ENCODE measurements at places on chromosomes 11 and 22.

DNA sequence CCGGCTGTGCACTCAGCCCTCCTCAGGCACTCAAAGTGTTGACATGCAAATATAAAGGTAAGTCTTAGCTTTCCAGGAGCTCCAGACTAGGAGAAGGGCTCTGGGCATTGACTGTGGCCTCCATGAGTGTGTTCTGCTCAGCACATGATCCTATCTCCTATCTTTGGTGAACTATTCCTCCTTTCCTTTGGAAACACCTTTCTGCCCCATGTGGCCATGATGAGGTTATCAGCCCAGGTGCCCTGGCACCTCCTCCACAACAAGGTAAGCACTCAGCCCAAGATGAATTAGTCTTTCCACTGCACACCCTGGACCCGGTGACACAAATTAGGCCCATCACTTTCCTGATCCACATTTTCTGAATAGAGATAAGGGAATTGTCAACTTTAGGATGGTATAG is 37.9 kb upstream of the LMO1 start:
- DNase-seq: no peak

DNA sequence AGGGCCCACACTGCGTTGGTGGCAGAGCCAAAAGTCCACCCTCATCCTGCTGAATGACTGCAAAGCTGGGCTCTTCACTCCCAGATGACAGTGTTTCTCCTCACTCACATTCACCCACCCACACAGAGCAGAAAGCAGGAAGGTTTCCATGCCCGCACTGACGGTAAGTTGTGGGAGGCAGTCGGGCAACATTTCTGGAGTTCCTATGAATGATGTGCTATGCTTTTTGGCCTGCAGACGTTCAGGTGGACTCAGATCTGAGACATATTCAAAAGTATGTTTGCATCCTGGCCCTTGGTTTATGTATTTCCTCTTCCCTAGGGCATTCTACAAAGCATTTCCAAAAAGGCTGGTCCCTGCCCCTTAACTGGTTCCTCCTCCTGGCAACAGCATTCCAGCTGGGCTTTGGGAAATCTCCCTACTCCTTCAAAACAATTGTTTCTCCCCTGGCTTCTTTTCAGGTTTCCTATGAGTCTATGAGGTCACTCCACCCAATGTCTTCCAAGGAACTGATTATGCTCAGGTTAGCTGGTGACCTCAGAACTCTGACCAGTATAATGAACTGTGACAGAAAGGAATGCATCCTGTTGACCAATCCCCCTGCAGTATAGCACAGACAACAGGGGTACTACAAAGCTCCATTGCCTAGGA is 36.4 kb downstream of the PACSIN2 start:
- DNase-seq: no peak

DNA sequence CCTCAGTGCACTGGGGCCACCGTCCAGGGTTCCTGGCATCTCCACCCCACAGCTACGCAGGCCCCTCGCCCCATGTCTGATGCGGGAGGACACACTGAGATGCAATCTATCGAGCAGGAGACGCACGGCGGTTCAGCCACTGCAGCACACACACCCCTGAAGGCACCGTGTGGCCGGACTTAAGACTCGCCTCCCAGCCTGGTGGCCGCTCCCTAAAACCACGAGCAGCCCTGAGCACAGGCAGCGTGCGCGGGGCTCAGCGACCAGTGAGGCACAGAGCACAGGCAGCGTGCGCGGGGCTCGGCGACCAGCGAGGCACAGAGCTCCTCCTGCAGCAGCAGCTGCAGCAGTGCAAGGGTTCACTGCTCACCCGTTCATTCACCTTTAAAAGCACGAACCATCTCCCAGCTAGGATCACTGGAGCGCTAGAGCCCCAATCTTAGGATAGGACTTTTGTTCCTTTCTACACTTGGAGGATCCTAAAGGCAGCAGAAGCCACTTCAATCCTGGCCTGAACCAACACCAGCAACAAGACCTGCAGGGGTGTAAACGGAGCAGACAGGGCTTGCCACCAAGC is 31.4 kb downstream of the TOLLIP start:
- DNase-seq: no peak

- no peak for DNase-seq
These were observed 7.3 kb downstream of the ANKK1 start for GRCh38 chr11:113394919-113395318.

DNA sequence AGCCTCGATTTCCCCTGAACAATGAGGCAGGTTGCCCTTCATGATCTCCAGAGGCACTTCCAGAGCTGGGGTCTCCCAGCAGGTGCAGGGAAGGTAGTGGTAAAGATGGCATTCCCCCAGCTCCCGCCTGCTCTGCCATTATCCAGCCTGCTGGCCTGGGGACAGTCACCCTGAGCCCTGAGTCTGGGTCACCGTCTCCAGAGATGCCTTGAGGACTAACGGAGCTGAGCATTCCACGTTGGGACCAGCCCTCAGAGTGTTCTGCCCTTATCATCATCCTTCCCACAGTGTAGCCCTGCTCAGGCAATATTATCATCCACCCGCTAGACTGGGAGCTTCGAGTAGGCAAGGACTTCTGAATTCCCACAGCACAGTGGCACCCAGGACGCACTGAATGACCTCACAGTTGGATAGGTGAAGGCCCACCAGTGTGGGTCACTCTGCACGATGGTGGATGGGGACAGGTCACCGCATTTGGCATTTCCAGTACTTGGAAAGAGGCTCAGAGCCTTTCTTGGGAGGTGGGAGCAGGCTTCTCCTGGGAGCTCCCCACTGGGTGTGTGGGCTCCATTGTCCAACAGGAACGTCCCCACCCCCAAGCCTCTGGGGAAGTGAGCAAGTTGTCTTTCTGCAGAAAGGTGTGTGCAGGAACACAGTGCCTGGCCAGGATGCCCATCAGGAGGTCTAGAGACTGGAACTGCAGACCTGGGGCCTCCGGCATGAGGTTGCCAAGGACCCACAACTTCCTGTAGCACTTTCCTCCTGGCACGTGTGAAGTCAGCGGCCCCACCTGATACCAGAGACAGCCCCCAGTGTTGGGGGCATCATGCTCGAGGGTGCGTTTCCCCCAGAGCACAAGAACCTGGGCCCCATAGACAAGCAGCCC is 51.4 kb upstream of the WNT7B start:
- DNase-seq: no peak

DNA sequence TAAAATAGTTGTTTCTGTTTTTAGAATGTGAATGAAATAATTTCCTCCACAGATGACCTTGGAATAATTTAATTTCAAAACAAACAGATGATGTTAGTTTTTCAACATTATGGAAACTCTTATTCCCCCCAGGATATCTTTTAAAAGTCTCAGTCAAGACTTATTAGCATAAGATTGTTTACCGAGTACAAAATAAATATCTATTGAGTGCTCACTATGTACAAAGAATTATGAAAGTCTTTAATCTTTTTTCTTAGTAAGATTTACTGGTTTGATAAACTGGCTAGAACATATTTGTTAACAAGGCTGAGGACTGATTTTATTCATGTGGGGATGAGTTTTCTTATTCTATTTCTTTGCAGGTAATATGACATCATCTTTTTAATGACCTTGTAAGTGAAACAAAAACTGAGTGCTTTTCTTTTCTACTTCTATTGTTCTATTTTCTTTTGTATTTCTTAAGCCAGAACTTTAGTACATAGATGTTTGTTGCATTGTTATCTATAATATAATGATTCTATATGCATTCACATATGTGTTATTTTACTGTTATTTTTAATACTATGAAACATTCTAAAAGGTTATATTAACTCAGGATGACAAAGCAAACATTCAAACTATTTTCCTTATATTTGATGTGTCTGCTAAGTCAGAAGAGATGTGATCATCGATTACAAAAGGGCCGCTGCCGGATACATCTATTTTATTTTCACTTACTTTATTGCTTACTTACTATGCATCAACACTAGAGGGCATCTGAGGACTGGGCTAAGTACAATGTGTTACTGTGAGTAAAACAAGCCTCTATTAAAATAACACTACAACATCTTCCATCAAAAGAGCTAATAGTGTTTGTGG is 111.0 kb upstream of the ARHGAP42 start:
- DNase-seq: no peak

DNA sequence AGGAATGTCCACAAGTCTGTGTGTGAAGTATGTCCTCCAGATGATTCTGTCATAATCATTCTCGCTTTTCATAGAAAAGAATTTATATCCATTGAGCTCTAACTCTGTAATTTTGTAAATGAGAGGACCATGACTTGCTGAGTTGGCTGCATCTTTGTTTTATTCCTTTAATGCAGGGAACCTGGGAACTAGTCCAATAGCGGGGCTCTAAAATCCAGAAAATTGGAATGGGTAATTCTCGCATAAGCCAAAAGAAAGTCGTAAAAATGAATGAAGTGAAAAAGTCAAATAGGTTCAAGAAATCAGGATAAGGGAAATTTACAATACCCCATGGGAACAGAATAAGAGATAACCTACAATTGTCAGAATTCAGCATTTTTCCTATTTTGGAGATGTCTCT is 232.5 kb downstream of the RAB38 start:
- DNase-seq: no peak

- DNase-seq: no peak
These were observed 3.3 kb downstream of the FXYD6 start for GRCh38 chr11:117872975-117873827.

DNA sequence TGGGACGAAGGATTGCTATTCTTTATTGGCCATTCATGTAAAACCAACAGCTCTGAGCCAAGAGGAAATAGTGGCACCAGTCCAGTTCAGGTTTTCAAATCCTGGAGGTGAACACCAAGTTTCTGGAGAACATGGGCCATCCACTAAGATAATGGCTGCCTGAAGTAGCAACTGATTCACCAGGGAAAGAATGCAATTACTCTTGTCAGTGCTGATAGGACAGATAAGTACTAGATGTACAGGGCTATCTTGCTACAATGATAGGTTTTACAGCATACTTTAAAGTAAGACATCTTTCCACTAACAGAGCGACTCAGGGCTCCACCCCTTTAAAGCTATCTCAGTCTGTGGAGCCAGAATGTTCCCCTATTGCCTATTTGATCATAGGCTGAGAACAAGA is 36.8 kb upstream of the APOA1 start:
- DNase-seq: no peak

- DNase-seq: no peak
These were observed 130.3 kb upstream of the ARHGAP42 start for GRCh38 chr11:100556781-100557180.

GRCh38 chr22:43734370-43735150 is 77.5 kb downstream of the EFCAB6 start:
- no peak for DNase-seq

DNA sequence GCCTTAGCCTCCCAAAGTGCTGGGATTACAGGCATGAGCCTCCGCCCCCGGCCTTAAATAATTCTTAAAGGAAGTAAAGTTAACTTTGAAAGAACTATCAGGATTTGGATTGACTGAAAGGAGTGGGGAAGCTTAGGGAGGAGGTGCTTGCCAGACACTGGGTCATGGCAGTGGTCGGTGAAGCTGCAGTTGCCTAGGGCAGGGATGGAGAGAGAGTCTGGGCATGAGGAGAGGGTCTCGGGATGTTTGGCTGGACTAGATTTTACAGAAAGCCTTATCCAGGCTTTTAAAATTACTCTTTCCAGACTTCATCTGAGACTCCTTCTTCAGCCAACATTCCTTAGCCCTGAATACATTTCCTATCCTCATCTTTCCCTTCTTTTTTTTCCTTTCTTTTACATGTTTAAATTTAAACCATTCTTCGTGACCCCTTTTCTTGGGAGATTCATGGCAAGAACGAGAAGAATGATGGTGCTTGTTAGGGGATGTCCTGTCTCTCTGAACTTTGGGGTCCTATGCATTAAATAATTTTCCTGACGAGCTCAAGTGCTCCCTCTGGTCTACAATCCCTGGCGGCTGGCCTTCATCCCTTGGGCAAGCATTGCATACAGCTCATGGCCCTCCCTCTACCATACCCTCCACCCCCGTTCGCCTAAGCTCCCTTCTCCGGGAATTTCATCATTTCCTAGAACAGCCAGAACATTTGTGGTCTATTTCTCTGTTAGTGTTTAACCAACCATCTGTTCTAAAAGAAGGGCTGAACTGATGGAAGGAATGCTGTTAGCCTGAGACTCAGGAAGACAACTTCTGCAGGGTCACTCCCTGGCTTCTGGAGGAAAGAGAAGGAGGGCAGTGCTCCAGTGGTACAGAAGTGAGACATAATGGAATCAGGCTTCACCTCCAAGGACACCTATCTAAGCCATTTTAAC is at the start of gene NNMT:
Gene NNMT, plus strand, starts transcription at position 724 of the 929 bp plus-strand sequence. Its CDS starts 158 bp downstream, at position 882.
- no peak for DNase-seq

DNA sequence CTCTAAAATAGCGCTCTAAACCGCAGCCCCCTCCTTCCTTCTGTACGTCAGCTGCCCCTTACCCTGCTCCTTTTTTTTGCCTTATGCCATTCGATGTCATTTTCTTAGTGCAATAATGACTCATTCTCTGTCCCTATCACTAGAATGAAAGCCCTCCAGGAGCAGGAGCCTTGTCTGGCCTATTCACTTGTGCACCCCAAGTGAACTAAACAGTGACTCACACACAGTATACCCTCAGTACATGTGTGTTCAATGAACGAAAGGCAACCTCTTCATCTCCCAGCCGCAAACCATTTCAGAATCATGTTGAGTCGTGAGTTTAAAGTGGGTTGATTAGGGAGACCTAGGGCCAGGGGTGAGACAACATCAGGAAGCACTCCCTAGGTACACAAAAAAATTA is 50.7 kb upstream of the SPATA19 start:
- no peak for DNase-seq

GRCh38 chr11:115751243-115752015 is 247.2 kb upstream of the CADM1 start:
- DNase-seq: no peak

DNA sequence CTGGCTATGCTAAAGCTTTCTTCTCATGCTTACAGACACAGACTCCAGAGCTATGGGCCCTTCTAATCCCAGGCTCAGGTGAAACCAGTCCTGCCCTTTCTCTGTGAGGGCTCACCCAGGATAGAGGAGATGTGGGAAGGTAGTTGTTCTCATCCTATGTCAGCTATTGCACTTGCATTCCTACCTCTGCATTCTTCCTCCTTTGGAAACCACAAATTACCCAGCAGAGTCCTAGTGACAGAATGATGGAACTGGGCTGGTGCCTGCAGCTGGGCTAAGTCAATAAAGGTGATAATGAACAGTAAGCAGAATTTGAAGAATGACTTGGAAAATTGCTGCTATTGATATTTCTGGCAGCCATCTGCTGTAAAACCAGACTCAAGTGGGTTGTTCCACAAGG is 560.0 kb downstream of the TMEM135 start:
- DNase-seq: no peak

DNA sequence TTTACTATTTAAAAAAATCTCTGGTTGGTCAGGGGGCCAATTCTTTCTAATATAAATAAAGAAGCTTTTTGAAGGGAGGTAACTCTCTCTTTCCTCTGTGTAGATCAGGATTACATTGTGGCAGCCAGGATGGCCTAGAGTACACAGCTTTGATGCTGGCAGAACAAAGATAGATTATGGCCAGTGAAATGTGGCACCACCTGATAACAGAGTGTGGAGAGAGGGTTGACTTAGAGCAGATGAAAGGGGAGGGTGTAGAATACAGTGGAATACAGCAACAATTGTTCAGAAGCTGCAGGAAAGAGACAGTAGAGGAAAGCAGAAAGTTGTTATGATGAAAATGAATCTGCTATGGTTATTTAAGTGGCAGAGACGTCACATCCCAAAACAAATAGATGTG is 99.0 kb downstream of the FAR1 start:
- DNase-seq: no peak

Measured in stimulated activated CD4-positive, alpha-beta T cell treated with anti-CD3 and anti-CD28 coated beads, Interleukin-15, amount 100 ng/mL, for 48 hours (primary cell).